ENCODE measurements at places on chromosomes 1 and 21.

DNA sequence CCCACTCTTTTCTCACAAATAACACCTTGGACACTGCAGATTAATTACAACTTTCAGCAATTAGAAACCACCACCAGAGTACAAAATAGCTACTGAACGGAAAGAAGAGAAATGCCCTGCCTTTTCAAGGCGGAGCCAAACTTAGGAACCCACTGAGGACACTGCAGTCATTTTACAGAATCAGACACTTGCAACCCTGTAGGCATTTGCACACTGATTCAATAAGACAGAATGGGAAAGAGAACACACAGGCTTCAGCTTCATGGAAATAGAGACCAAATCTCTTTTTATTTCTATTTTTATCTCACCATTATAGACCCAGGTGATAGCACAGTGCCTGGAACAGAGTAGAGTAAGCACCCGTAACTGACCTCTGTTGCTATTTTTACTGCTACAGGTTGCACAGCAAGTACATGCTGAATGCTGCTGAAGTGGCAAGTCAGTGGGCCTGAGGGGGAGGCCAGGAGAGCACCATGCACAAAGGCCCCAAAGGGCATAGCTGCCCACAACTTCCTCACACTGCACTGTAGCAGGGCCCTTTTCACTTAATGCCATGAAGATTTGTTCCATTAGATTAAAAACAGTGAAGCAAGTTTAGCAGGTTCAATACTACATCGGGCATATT is 50.7 kb upstream of the EDARADD start:
- DNase-seq = no peak

DNA sequence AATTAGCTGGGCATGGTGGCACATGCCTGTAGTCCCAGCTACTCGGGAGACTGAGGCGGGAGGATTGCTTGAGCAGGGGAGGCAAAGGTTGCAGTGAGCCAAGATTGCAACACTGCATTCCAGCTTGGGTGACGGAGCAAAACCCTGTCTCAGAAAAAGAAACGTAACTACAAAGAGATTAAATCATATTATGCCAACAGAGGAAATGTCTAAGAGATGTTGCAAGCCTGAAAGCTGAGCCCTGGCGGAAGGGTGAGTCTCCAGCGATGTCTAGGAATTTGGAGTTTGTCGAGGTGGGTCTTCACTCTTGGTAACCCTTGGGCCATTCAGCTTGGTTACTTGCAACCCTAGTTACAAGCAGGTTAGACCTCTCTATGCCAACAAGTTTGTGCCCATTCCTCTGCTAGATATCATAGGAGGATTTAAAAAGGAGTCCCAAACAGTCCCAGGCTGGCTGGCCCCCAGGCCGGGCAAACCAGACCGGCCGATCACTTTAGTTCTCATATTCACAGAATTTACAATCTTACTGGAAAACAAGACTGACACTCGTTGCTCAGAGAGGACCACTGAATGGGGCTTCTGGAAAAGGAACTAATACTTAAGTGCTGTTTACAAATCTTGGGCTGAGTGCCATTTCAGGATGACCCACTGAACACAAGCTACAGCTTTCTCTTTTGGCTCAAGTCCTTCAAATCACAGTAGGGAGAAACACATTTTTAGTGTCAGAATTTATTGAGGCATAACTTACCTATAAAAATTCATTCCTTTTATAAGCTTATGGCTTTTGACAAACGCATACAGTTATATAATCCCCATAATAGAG is 27.1 kb downstream of the SLC30A1 start:
- DNase-seq = peak; percentile 12

GRCh38 chr1:96256130-96256790 is 465.3 kb upstream of the PTBP2 start:
- no peak for DNase-seq

DNA sequence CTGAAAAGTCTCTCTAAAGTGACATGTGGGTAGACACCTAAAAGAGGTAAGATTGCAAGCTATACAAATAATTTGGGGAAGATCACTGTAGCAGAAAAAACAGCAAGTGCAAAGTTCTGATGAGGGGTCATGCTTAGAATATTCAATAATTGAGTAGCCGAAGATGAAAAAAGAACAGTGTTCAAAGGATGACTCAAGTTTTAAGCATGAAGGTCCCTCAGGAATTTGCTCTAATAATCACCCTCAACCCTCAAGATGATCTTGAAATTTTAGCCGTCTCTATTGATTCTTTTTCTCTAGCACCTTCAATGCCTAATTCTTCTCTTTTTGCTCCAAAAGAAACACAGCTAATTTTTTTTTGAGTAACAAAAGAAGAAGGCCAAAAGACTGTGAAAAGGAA is 190.6 kb upstream of the ZNHIT6 start:
- DNase-seq = no peak

GRCh38 chr1:24558902-24559791 is 3.3 kb downstream of the NCMAP start:
- peak; percentile 60 for DNase-seq

GRCh38 chr1:184223216-184223615 is 163.6 kb upstream of the C1orf21 start:
- no peak for DNase-seq

- no peak for DNase-seq
These were observed 34.1 kb upstream of the NEK7 start for GRCh38 chr1:198122693-198123092.

DNA sequence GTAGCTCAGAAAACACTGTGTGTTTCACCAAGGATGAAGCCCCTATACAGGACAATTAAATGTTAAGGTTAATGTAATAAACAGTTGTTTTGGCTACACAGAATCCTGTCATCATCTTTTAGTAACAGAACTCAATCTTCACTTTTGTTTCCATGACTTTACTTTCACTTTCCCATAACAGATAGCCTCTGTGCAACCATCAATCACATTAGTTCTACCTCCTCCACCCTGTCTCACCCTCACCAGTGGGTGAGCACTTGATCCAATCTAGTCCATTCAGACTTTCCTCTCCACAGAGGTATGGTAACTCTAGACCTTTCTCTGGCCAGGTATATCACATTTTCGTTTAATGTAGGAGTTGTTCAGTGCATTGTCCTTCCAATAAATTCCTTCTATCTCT is 1018.5 kb downstream of the ADGRL2 start:
- DNase-seq = no peak

- peak; percentile 38 for DNase-seq
These were observed 8.4 kb downstream of the C1orf226 start for GRCh38 chr1:162389971-162390370.
